ENCODE measurements at places on chromosomes 7 and 10. TPM values are rescaled to one million over a fixed set of nuclear protein-coding genes. Genes with fewer than 3 reads are reported as not detected.

DNA sequence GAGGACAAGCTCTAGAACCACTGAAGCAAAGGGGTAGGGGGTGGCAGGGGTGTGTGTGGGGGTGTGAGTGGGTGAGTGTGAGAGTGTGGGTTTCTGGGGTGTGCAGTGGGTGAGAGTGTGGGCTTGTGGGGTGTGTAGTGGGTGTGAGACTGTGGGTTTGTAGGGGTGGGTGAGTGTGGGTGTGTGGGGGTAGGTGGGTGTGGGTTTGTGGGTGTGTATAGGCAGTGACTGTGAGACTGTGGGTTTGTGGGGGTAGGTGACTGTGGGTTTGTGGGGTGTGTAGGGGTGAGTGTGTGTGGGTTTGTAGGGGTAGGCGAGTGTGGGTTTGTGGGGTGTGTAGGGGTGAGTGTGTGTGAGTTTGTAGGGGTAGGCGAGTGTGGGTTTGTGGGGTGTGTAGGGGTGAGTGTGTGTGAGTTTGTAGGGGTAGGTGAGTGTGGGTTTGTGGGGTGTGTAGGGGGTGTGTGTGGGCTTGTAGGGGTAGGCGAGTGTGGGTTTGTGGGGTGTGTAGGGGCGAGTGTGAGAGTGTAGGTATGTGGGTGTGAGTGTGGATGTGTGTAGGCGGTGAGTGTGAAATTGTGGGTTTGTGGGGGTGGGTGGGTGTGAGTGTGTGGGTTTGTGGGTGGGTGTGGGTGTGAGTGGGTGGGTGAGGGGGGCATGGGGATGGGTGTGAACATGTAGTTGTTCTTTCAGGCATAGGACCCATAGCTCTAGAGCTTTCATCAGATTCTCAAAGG lies 8.8 kb downstream of the NOS3 start:
- no peak for DNase-seq
- H3K27ac ChIP-seq: no peak overlapping the region
- H3K36me3 ChIP-seq: no peaks in the 10 kb centered on the region
- no peak overlapping the region for H3K4me3 ChIP-seq
- H3K27me3 ChIP-seq: no peaks in the 10 kb centered on the region

DNA sequence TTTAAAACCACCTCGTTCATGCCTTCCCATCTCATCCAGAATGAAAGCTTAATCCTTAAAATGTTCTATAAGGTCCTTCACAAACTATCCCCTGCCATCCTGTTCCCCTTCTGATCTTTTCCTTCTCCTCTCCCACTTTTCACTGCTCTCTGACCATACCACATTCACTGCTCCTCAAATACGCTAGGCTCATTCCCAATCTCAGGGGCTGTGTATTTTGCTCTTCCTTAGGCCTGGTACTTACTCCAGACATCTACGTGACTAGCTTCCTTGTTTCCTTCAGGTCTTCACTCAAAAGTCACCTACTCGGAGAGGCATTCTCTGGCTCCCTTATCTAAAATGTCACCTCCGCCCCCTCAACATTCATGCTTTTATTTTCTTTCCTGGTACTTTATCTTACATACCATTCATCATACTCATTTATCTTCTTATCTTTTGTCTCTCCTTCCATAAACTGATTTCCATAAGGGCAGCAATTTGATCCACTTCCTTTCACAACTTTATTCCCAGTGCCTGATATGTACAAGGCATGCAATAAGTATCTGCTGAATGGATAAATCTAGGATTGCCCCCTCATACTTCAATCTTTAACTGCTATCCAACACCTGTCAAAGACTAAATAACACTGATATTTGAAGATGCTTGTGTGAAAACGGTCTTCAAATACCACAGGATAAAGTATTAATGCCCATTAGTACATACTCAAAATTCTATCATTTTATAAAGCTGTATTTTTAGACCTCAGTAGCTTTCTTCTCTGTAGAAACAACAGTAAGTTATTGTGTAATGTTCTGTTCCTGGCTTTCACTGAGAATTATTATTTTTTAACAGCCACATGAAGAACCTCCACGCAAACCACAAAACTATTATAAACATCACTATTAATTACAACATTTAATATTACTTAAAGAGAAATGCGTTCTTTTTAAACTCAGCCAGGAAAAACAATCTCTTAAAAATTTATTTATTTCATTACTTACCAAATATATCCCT lies 27.0 kb downstream of the JMJD1C start:
- no peak overlapping the region for H3K27ac ChIP-seq
- H3K4me3 ChIP-seq: no peak overlapping the region
- no peaks in the 10 kb centered on the region for H3K36me3 ChIP-seq
- peak; percentile 71 for DNase-seq
- no peaks in the 10 kb centered on the region for H3K27me3 ChIP-seq

DNA sequence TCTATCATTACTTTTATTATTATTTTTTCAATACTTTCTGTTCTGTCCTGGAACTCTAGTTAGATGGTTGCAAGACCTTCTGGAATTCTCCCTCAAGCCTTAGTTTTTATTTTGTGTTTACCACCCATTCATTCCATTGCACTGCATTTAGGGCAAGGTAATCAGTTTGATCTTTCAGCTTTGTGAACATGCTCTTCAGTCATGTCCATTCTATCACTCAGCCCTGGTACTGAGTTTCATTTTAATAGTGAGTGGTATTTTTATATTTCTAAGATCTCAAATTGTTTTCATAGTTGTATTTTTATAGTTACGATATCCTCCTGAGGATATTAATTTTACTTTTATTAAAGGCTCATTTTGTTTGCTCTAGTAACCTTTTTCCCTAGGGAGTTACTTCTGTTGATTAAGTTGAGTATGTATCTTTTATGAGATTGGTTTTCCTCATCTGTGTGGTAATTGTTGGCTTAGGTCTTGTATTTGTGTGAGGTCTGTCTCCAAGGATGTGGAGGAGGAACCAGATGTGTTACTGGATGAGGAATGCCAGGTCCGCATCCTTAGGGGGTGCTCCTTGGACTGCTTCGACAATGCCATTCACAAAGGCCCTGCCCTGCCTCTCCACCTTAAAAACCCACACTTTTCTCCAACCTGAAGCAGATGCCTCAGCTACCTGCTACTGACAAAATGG lies 46.7 kb upstream of the RAB18 start:
- H3K36me3 ChIP-seq: no peaks in the 10 kb centered on the region
- peaks cover 53% of the 10 kb centered on the region for H3K4me1 ChIP-seq
- H3K27ac ChIP-seq: no peak overlapping the region
- no peaks in the 10 kb centered on the region for H3K27me3 ChIP-seq

GRCh38 chr7:28106321-28106829 lies 74.2 kb downstream of the JAZF1 start:
- H3K4me1 ChIP-seq: peaks cover 18% of the 10 kb centered on the region
- no peak for DNase-seq
- H3K36me3 ChIP-seq: no peaks in the 10 kb centered on the region
- H3K27ac ChIP-seq: no peak overlapping the region
- H3K27me3 ChIP-seq: no peaks in the 10 kb centered on the region

- H3K27me3 ChIP-seq: no peaks in the 10 kb centered on the region
- no peak for DNase-seq
- no peak overlapping the region for H3K4me3 ChIP-seq
Observed at GRCh38 chr7:118305671-118306070, 81.2 kb downstream of the ANKRD7 start.

KCNH2 gene
- total RNA-seq: 0.66 TPM
